Prostate gland (tissue), 2 donors: ENCODE measurements at places on chromosomes 13 and 19.

DNA sequence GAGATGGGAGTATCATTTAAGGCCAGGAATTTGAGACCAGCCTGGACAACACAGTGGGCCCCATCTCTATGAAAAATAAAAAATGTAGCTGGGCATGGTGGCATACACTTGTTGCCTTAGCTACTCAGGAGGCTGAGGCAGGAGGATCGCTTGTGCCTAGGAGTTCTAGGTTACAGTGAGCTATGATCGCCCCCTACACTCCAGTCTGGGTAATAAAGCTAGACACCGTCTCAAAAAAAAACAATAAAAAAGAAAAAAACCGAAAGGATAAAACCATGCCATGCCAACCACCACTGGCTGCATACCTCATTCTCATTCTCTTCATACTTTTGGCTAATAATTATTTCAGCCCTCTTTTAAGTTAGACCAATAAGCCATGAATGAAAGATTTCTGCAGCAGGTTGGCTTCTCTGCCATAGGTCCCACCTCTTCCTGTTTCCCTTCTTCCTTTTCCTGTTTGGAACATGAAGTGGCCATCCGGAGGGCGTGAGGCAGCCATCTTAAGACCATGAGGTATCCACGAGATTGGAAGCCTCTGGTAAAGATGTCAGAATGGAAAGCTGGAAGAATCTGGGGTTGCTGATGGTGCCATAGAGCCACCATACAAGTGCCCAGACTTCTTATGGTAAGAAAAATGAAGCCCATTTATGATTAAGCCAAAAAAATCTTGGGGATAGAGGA is 171.3 kb downstream of the CACNA1A start:
- no peaks in the 10 kb centered on the region for H3K4me1 ChIP-seq
- no peaks in the 10 kb centered on the region for H3K27me3 ChIP-seq
- no peak overlapping the region for H3K27ac ChIP-seq
- no peaks in the 10 kb centered on the region for H3K36me3 ChIP-seq

DNA sequence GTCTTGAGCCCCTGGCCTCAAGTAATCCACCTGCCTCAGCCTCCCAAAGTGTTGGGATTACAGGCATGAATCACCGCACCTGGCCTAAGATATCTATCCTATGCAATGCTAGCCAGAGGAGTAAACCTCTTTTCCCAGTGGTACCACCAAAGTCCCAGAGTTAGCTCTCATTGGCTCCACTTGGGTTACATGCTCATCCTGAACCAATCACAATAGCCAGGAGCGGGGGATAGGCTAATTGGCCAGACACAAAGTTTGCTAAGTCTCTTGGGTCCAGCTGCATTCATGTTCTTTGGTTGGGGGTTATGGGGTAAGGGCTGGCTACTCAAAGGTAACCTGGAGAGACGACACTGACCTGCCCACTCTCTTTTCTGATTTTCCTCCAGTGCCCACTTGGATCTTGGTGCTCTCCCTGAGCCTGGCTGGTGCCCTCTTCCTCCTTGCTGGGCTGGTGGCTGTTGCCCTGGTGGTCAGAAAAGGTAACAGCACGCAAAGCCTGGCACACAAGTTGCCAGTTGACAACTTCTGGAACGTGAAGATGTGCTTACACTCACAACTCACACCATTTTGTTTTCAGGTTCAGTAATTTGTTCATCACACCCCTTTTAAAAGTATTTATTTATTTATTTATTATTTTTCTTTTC is 7.8 kb downstream of the C19orf38 start:
- no peaks in the 10 kb centered on the region for H3K27me3 ChIP-seq
- no peak overlapping the region for H3K4me3 ChIP-seq
- no peaks in the 10 kb centered on the region for H3K36me3 ChIP-seq
- H3K4me1 ChIP-seq = no peaks in the 10 kb centered on the region
- H3K27ac ChIP-seq = no peak overlapping the region

- peak overlapping the region; percentile 18 for H3K4me3 ChIP-seq
- no peaks in the 10 kb centered on the region for H3K36me3 ChIP-seq
- H3K27ac ChIP-seq = peak overlapping the region; percentile 14
- no peaks in the 10 kb centered on the region for H3K4me1 ChIP-seq
- DNase-seq = peak; percentile 65
These were observed 21.0 kb downstream of the ZNF114 start for GRCh38 chr19:48290771-48291488.

DNA sequence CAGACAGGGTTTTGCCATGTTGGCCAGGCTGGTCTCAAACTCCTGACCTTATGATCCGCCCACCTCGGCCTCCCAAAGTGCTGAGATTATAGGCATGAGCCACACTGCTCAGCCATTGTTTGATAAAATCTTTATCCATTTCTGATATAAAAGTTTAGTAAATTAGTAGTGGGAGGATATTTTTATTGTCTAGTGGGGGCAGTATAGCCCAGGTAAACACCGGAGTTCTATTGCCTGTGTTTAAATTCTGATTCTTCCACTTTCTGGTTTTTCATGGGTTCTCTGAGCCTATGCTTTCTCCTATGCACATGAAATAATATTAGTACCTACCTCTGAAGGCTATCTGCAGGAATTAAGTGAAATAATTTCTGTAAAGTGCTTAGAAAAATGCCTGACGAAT is 20.1 kb upstream of the ARHGEF18 start:
- H3K4me3 ChIP-seq = no peak overlapping the region
- H3K27me3 ChIP-seq = no peaks in the 10 kb centered on the region
- H3K4me1 ChIP-seq = no peaks in the 10 kb centered on the region
- H3K36me3 ChIP-seq = no peaks in the 10 kb centered on the region

GRCh38 chr13:26538363-26539317 is 18.8 kb upstream of the WASF3 start:
- DNase-seq = peak; percentile 54
- H3K4me1 ChIP-seq = no peaks in the 10 kb centered on the region
- H3K27ac ChIP-seq = no peak overlapping the region

DNA sequence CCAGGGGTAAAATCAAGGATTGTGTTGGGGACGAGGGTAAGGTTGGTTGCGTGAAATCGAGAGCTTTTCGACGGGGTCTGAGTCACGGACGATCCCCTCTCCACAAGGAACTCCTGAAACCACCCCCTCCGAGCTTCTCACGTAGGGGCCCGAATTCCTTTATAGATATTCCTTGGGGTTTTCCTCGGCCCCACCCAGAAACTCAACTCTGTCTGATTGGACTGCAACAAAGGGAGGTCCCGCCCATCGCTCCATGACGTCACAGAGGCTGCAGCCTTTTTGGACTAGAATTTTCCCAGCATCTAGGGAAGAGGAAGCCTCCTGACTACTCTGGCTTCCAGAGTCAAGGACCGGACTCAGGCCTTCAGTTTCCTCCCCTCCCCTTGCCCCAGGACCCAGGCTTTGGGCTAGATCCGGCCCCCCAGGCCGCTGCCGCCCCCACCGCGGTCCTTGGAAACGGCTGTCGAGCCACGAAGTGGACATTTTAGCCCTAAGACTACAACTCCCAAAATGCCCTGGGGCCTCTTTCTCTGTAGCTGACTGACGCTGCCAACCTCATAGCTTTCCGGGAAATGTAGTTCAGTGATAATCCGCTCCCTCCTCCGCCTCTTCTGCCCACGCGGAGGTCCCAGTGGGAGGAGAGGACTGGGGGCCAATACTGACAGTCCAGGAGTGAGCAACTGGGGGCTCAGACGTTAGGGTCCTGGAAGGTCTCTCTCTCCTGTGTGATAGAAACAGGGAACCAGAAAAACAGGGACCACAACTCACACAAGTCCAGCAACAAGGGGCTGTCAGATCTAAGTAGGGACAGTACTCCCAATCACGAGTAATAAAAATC is at the start of gene IZUMO1:
Gene IZUMO1, minus strand, starts transcription at position 172 of the 838 bp plus-strand sequence. CDS start 1,050 bp downstream, outside the sequence.
- H3K4me1 ChIP-seq = no peaks in the 10 kb centered on the region
- H3K27me3 ChIP-seq = no peaks in the 10 kb centered on the region
- no peak for DNase-seq
- H3K4me3 ChIP-seq = no peak within 1 kb of the TSS
- H3K36me3 ChIP-seq = no peaks in the 10 kb centered on the region

- no peaks in the 10 kb centered on the region for H3K4me1 ChIP-seq
- H3K27ac ChIP-seq = no peak overlapping the region
- no peak overlapping the region for H3K4me3 ChIP-seq
- no peaks in the 10 kb centered on the region for H3K36me3 ChIP-seq
- DNase-seq = no peak
- H3K27me3 ChIP-seq = no peaks in the 10 kb centered on the region
These were observed 12.9 kb downstream of the FXYD5 start for GRCh38 chr19:35167251-35168119.

DNA sequence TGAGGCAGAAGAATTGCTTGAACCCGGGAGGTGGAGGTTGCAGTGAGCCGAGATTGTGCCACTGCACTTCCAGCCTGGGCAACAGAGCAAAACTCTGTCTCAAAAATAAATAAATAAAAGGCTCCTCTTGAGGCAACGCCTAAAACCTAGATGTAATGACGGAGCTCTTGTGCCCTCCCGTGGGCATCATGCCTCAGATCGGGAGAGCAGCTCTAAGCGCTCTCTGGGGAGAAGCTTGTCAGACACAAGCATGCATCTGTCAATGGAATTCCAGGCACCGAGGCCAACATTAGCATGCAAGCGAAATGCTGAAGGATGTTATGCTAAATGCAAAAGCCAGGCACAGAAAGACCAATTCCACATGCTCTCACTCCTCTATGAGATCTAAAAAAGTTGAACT is 45.6 kb upstream of the MRI1 start:
- no peak for DNase-seq
- H3K4me1 ChIP-seq = no peaks in the 10 kb centered on the region
- H3K27ac ChIP-seq = no peak overlapping the region
- no peaks in the 10 kb centered on the region for H3K36me3 ChIP-seq

- H3K27me3 ChIP-seq = no peaks in the 10 kb centered on the region
- H3K27ac ChIP-seq = no peak overlapping the region
- no peaks in the 10 kb centered on the region for H3K4me1 ChIP-seq
- no peak overlapping the region for H3K4me3 ChIP-seq
- H3K36me3 ChIP-seq = no peaks in the 10 kb centered on the region
- no peak for DNase-seq
These were observed 300.7 kb upstream of the MIR17HG start for GRCh38 chr13:91046715-91047327.

DNA sequence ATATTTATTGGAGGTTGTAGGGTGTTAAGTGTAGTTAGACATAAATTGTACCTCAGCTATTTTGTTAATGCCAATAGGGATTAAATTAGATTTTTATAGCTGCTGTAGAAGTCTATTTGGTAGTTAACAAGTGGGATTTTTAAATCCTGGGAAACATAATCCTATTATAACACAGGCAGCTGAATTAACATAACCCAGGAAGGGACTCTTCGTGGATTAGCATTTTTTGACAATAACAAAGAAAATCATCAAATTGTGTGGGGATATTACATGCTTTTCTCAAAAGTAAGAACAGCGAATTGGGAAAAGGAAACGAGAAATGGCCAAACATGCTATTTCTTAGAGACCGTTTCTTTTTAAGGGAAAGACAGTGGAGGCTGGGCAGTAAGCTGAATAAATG is 172.8 kb downstream of the ZIC5 start:
- no peak for DNase-seq
- no peak overlapping the region for H3K4me3 ChIP-seq
- H3K27me3 ChIP-seq = no peaks in the 10 kb centered on the region

- no peaks in the 10 kb centered on the region for H3K36me3 ChIP-seq
- DNase-seq = no peak
- H3K27me3 ChIP-seq = no peaks in the 10 kb centered on the region
- H3K4me3 ChIP-seq = no peak overlapping the region
- peak overlapping the region; percentile 95 for H3K27ac ChIP-seq
These were observed 1.1 kb downstream of the ZNF570 start for GRCh38 chr19:37470216-37470615.

DNA sequence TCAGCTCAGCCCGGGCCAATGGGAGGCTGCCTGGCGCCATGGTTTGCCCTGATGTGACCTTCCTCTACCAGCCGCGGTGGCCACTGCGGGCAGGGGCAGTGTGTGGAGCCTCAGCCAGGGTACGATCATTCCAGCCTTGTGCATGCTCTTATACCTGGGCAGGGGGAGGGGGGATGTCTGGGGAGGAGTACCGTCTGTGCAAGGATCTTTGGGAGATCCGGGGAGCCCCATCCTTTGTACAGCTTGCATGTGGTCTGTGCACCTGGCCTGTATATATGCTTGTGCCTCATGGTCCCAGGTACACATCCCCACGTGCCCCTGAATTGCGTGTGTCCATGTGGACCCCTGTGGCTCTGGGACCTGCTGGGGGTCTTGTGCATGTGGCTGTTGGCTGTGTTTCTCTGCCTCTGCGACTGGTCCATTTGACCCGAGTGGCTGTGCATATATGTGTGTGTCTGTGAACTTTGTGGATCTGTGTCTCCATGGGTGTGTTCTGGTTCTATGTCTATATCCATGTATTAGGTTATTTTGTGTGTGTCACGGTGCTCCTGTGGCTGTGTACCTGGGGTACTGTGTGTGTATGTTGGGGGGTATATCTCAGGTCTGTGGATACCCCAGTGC is 12.8 kb upstream of the NANOS3 start:
- H3K4me3 ChIP-seq = no peak overlapping the region
- no peak for DNase-seq
- H3K4me1 ChIP-seq = peaks cover 8% of the 10 kb centered on the region
- no peaks in the 10 kb centered on the region for H3K36me3 ChIP-seq

- H3K4me1 ChIP-seq = no peaks in the 10 kb centered on the region
- no peak overlapping the region for H3K27ac ChIP-seq
- H3K4me3 ChIP-seq = no peak overlapping the region
- no peaks in the 10 kb centered on the region for H3K36me3 ChIP-seq
- no peak for DNase-seq
These were observed 1658.6 kb downstream of the OLFM4 start for GRCh38 chr13:54687173-54687572.

DNA sequence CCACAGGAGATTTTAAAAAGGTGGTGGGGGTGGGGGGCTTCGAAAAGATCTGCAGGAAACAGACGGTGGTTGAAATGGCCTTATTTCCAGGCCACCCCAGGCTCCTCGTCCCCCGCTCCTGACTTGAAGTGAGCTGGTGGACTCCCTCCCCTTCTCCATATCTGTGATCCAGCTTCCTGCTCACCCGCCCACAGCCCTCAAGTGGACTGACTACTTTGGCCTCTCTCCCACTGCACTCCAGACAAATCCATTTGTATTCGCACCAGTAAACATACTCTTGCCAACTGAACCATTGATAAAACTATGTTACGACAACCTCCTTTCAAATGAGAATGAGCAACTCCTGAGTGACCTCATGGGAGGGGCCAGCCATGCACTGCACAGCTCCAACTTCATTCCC is 259.5 kb downstream of the COL4A1 start:
- peak; percentile 30 for DNase-seq
- no peaks in the 10 kb centered on the region for H3K4me1 ChIP-seq
- H3K36me3 ChIP-seq = no peaks in the 10 kb centered on the region
- no peak overlapping the region for H3K4me3 ChIP-seq
- no peaks in the 10 kb centered on the region for H3K27me3 ChIP-seq
- H3K27ac ChIP-seq = no peak overlapping the region

- H3K27ac ChIP-seq = no peak overlapping the region
- H3K4me1 ChIP-seq = no peaks in the 10 kb centered on the region
- DNase-seq = no peak
- no peak overlapping the region for H3K4me3 ChIP-seq
- no peaks in the 10 kb centered on the region for H3K27me3 ChIP-seq
These were observed 341.2 kb downstream of the MZT1 start for GRCh38 chr13:72386138-72386684.

DNA sequence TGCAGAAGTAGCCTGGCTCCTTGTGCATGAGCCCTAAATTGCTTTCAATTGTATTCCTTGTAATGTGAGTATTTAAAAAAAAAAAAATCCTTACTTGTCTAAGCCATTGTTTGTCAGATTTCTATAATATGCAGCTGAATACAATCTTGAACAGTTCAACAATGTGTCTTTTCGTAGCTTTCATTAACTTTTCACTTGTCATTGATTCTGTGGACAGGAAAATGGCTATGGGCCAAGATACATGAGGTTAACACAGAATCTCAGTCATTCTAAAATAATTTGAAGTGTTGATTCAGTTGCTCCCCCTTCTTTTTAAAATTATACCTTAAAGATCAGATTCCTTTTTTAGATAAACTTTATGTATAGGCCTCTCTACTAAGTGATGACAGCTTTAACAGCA is 395.8 kb upstream of the KLF12 start:
- no peak for DNase-seq
- H3K36me3 ChIP-seq = no peaks in the 10 kb centered on the region
- H3K4me1 ChIP-seq = no peaks in the 10 kb centered on the region
